ENCODE measurements at places on chromosomes 4 and X. TPM values are rescaled to one million over a fixed set of nuclear protein-coding genes. Genes with fewer than 3 reads are reported as not detected.

Gene NPY5R
- 0.21 TPM for total RNA-seq

Gene XAGE1B
- total RNA-seq, result not detected

DNA sequence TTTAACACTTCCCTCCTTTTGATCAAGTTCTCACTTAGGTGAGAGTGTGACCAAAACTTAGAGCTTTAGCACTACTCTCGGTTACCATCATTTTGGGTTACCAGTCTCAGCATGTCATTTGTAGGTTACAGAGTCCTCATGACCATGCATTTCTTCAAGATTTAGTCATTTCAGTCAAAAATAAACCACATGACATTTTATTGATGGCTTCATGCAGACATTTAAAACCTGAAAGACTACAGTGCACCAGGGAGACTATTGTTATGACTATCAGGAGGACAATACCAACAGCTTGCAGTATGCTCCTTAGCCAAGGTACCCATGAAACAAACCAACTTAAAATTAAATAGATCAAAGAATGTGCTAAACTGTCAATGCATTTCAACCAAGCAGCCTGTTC, 498.1 kb upstream of the FSTL5 start:
- DNase-seq, result no peak

- peak; percentile 2 for DNase-seq
Measured at GRCh38 chr4:183789657-183790056, 115.5 kb upstream of the STOX2 start.

DNA sequence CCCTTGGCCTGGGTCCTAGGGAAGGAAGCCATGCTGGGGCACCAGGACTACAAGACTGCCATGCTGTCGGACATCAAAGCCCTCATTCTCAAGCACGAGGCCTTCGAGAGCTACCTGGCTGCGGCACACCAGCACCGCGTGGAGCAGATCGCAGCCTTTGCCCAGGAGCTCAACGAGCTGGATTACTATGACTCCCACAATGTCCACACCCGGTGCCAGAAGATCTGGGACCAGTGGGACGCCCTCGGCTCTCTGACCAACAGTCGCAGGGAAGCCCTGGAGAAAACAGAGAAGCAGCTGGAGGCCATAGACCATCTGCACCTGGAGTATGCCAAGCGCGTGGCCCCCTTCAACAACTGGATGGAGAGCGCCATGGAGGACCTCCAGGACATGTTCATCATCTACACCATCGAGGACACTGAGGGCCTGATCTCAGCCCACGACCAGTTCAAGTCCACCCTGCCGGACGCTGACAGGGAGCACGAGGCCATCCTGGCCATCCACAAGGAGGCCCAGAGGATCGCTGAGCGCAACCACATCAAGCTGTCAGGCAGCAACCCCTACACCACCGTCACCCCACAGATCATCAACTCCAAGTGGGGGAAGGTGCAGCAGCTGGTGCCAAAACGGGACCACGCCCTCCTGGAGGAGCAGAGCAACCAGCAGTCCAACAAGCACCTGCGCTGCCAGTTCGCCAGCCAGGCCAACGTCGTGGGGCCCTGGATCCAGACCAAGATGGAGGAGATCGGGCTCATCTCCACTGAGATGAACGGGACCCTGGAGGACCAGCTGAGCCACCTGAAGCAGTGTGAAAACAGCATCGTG, 487.0 kb downstream of the TRAM1L1 start:
- DNase-seq, result no peak

DNA sequence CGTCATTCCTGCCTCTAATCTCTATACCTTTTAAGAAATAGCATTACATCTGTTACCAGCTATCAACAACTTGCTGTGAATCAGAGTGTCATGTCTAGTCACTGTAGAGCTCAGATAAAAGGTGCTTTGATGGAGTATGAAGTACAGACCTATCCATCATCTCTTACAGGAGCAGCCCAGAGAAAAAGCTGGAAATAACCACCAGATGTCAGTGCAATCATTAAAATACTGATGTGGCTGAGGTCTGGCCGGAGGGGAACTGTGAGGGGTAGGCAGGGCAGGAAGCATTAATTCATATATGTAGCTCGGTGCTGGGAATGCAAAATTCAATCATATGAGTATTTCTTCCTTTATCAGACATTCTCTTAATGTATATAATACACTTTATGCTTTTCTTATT, 100.6 kb downstream of the AKAP4 start:
- DNase-seq, result no peak

DNA sequence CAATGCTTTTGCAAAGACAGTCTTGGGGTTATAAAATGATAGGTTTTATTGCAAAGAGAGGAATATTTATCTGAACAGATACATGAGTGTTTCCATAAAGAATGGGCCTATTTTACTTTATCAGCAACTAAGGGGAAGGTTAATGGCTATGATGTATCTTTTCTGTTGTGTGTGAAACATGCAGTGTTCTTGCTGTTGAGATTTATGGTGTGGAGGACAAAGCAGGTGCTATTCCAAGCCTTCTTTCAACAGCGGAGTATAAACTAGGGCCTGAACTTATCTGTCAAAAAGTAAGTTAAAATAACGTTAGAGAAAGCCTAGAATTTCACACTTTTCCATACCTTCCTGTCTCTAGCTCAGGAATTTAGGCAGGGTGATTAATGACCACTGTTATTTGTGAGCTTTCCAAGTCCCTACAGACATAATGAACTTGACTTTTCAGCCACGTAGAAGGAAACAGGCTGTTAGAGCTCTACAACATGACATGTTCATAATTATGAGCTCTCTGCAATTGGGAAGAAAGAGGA, 411.4 kb downstream of the IL1RAPL1 start:
- DNase-seq, result no peak

- no peak for DNase-seq
Measured at GRCh38 chr4:157185363-157185762, 35.2 kb upstream of the GRIA2 start.

DNA sequence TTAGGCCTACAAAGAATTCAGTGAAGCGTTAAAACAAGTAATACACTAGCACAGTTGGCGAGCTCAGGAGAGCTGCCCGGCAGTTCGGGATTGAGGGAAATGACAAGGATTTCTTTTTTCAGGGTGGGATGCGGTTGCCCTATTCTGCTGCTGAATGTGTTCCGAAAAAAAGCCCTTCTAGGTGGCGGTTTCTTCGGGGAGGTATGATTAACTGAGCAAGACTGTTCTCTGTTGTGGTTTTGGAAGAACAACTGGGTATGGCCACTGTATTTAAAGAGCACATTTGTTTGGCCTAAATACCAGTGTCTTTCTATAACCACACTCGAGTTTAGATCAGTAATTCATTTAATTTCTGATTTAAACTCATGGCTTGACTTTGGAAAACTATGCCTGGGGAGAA, 459.7 kb upstream of the FAT1 start:
- no peak for DNase-seq

DNA sequence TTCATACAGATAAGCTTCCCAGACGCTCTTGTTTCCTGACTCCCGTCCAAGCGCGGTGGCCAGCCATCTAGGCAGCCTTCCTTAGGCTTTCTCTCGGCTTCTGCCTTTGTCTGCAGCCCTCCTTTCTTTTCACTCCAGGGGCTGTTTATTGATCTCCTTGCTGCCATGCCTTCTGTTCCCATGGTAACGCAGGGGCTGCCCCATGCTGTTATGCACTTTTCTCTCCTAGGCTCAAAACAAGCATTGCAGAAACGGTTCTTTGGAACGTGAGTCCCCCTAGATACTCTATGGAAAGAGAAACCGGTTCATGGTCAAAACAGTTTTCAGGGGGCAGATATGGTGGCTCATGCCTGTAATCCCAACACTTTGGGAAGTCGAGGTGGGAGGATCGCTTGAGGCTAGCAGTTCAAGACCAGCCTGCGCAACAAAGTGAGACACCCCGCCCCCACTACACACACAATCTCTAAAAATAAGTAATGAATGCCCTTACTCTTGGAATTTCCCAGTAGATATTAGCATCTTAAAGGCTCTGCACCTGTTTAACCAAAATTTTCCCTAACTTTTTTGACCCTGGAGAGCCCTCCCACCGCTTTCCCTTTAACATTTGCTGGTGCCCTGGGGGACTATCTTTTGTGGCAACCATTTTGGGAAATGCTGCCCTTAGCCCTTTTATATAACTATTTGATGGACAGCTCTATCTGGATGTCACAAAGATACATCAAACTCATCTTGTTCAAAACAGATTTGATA, 53.9 kb upstream of the ZNF157 start:
- DNase-seq, result no peak

DNA sequence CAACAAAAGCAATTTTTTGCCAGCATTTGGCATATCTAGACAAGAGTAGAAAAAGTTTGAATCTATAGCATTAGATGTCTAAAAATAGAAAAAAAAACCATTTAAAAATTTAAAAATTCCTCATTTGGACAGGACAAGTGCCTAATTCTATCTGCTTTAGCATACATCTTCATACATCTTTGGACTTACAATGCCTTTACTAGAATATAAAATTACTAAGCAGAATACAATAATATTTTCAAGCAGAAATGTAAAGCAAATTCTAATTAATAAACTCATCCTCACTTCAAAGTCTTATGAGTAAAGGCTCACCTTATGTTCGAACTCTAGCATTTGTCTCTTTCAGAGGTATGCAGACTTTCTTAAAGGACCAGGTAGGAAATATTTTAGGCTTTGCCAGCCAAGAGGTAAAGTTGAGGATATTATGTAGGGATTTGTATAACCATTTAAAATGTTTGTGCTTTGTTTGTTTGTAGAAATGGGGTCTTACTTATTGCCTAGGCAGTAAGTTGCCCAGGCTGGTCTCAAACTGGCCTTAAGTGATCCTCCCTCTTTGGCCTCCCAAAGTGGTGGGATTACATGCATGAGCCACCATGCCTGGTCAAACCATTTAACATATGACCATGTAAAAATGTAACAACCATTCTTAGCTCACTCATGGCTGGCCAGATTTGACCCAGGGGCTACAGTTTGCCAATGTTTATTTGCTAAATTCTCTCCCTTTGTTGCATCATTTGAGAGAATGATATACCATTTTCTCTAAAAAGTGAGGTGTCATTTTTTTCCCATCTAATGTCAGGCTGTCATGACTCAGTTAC, 29.1 kb downstream of the UGDH start:
- no peak for DNase-seq

GRCh38 chr4:15805583-15806517, 27.7 kb downstream of the CD38 start:
- peak; percentile 51 for DNase-seq

DNA sequence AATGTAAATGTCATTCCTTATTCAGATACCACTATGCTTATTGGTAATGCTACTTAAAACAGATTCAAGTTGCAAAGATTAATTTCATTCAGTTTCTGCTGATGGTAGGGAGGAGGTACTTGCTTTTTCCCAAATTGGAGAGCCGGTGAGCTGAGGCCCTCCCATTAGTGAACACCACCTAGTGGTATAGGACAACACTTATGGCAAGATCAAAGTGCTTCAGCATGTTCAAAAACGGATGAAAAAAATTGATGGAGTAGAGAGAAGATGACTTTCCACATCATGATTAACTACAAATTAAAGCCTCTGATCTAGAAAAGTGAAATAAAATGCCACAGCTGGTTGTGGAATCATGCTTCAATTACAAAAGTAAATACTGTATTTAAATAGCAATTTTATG, 112.9 kb downstream of the MBNL3 start:
- DNase-seq, result no peak

DNA sequence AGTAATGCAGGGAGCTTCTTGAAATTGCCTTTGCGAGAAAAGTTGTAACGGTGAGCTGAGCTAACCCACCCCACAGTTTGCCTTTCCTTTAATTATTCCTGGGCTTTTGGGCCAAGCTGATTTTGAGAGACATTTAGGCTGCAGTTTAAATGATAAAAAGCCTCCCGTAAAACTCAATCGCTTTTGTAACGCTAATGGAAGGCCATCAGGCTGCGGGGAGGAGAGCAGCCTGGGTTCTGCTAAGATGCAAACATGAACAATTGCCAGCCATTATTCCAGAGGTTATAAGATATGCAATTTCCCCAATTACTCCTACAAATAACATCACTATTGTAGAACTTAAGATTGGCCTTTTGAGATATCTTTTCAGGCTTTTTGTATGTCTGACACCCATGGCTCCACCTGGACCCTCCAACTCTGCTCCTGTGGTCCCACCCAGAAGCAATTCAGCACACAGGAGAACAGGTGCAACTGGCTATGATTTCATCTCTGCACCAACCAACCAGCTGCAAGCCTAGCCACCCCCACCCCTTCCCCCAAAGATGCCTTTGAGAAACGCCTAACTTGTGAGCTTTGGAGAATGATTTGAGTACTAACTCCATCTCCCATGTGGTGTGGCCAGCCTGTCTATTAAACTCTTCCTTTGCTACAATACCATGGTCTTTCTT, 108.2 kb upstream of the FAM9C start:
- no peak for DNase-seq

DNA sequence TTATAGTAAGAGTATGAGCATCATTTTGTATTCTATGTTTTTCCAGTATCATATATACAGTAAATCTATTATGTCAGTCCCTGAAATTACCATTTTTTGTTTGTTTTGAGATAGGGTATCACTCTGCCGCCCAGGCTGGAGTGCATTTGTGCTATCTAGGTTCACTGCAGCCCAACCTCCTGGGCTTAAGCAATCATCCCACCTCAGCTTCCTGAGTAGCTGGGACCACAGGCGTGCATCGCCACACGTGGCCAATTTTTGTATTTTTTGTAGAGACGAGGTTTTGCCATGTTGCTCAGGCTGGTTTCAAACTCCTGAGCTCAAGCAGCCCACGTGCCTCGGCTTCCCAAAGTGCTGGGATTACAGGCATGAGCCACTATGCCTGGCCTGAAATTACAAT, 85.6 kb downstream of the ZNF330 start:
- no peak for DNase-seq

DNA sequence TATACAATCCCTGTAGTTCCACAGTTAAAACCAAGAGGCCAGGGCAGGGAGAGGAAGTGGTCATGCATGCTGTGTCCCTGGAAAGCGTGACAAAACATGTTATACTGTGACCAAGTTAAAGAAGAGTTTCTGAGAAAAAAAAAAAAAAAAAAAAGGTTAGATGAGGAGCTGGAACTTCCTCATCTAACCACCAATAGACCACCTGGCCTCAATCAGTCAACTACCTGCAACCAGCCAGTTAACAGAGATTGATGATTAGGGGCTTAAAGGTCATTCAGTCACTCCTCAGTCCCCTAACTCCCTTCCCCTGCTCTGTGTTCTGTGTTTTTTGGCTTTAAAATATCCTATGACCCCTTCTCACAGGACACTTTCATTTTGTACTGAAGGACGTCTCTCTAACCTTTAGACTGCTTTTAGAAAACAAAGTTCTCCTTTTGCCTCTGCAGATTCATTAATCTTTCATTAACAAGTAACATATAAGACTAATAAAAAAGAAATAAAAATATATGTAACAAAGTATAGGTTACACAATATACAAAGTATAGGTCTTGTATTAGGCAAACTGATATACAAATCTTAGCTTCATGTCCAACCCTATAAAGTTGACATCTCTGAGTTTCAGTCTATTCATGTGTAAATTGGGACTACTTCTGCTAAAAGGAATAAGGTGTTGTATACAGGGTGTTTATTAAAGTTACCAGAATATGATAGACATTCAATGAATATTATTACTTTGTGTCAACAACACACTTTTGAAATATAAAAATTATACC, 179.1 kb upstream of the NDST4 start:
- DNase-seq, result no peak

- no peak for DNase-seq
Measured at GRCh38 chr4:184234155-184234554, 16.5 kb upstream of the ENPP6 start.

- no peak for DNase-seq
Measured at GRCh38 chr4:11597506-11597905, 168.8 kb upstream of the HS3ST1 start.

Measured in colonic mucosa (tissue), 4 donors.